ENCODE measurements at places on chromosomes 3 and 15.

GRCh38 chr15:27045796-27046195 lies 74.8 kb downstream of the GABRG3 start:
- DNase-seq = no peak

- no peak for DNase-seq
Measured at GRCh38 chr3:147404800-147405230, 1.5 kb downstream of the ZIC4 start.

DNA sequence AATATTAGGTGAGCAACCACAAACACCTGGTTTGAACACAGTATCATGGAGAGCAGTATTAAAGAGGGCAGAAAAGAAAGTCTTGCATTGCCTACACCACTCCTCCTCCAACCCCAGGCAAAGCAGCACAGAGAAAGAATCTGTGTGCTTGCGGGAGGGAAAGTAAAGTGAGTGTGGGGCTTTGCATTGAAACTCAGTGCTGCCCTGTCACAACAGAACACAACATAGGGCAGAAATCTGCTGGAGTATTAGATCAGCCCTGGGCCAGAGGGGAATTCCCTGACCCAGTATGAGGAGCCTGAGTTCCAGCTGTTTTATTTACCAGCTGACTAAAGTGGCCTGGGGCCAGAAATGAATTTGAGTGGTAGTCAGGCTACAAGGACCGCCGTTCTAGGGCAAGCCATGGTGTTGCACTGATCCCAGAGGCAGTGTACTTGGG lies 75.5 kb downstream of the SPATA16 start:
- no peak for DNase-seq

- no peak for DNase-seq
Measured at GRCh38 chr3:118949113-118949760, 85.4 kb downstream of the IGSF11 start.

DNA sequence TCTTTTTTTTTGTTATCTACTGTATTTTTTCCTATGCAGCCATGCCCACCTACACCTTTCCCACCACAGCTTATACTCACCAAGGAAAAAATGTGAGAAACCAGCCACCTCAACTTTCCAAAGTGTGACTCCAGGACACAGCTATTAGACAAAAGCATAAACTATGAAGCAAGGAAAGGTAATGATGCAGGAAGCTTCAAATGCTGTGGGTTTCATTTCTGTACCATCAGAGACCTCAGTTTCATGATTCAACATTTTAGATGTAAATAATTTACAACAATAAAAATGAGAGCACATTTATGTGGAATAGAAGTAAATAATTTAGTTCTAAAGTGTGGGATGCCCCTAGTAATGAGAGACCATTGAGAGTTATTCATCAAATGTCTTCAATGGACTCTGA lies 115.1 kb downstream of the CDIN1 start:
- no peak for DNase-seq

- no peak for DNase-seq
Measured at GRCh38 chr3:57809609-57809968, 53.5 kb downstream of the SLMAP start.

- DNase-seq = no peak
Measured at GRCh38 chr3:18069568-18069967, 327.1 kb upstream of the TBC1D5 start.

DNA sequence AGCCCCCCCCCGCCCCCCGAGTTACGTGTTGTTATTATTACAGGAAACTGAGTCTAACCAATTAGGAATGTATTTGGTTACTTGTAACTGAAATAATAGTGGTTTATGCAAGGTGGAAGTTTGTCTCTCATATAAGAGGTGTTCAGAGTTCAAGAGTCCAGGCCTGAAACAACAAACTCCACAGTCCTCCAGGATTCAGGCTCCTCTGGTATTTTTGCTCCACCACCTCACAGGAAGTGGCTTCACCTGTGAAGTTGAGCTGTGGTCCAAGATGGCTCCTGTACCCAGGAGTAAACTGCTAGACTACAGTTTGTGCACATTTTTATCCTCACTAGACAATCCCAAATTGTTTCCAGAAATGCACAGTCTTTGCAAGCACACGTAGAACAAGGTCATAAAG lies 27.3 kb downstream of the MOBP start:
- DNase-seq = no peak

DNA sequence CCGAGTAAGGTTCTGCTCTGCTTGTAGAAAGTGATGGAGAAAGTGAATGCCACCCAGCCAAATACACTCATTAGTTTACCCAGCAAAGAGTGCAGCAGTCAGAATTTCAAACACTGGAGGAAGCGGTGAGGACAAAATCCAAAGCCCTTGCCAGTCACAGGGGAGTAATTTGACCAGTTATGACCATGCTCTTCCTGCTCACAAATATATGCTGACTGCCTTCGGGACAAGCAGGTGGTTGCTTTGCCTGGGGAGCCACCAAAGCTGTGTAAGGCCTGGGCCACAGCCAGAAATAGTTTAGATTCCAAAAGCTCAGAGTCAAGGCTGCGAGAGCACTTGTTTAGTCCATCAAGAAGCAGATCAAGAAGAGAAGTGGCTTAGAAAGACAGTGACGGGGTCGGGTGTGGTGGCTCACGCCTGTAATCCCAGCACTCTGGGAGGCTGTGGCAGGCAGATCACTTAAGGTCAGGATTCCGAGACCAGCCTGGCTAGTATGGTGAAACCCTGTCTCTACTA lies 51.0 kb upstream of the ATP13A3 start:
- DNase-seq = no peak

GRCh38 chr3:49489247-49489646 lies 19.2 kb downstream of the DAG1 start:
- DNase-seq = no peak

DNA sequence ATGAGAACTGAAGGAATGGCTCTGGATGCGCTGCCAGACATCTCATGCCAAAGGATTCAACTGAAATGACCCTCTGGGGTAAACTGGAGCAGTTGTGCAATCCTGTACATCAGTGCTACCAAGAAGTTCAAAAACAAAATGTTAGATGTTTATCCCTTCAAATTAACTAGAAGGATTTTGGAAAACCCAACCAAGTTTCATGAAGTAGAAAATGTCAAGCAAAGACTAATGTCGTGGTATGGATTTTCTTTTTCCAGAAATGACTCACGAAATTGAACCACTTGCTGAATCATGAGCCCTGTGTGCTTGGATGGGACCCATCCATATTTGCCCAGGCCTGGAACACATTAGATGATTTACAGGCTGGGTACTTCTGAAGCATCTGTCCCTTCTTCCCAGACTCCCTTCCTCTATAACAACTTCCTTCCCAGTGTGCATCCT lies 101.6 kb downstream of the LRTM1 start:
- no peak for DNase-seq

GRCh38 chr3:120446891-120447668 lies 3.7 kb downstream of the FSTL1 start:
- no peak for DNase-seq

Measured in stimulated activated CD8-positive, alpha-beta memory T cell treated with anti-CD3 and anti-CD28 coated beads, Interleukin-7, amount 100 ng/mL, for 1 hour (primary cell).